ENCODE measurements at places on chromosomes 4 and X.
A peak's percentile ranks its signal among the peaks of the same experiment; 100 is the strongest.

DNA sequence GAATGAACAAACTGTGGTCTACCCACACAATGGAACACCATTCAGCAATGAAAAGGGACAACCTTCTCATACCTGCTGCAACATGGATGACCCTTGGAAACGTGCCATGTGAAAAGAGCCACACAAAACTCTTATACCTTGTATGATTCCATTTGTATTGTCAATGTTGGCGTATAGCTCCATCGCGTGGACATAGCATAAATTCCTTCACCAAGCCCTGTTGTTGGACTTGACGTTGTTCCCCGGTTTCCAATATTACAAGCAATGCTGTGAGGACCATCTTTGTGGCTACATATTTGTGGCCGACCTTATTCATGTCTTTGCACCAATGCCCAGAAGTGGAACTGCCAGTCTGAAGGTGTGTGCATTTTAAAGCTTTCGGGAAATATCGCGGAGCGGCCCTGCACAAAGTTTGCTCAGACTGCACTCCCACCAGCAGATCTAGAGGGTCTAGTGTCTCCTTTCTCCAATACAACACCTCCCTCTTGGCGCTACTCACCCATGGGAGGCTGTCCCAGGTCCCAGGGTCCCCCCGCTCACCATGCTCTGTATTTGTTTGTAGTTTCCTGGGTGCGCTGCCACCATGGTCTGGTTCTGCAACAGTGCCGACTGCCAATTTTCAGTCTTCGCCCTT lies at the start of gene CLDN34:
TSS of gene CLDN34 (plus strand) at position 584 of the 634 bp plus-strand sequence. CDS start at position 584, 0 bp downstream.
- no peak for DNase-seq

- no peak for DNase-seq
Measured at GRCh38 chrX:153771415-153772315, 7.6 kb downstream of the PLXNB3 start.

DNA sequence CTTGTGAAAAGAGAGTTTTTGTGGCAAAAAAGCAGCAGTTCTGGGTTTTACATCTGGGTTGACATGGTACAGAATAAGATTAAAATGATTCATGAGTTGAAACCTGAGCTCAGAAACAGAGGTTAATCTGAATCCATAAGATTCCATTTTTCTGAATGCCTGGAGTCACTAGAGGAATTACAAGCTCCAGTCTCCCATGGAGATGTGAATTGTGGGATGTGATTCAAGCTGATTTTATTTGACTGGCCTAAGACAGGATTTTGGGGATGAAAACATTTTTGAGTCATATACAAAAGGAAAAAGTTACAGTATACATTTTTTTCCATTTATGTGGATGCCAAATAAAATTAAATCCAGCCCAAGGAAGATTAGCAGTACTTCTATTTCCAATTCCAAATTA lies 161.1 kb downstream of the RBM46 start:
- DNase-seq = no peak

DNA sequence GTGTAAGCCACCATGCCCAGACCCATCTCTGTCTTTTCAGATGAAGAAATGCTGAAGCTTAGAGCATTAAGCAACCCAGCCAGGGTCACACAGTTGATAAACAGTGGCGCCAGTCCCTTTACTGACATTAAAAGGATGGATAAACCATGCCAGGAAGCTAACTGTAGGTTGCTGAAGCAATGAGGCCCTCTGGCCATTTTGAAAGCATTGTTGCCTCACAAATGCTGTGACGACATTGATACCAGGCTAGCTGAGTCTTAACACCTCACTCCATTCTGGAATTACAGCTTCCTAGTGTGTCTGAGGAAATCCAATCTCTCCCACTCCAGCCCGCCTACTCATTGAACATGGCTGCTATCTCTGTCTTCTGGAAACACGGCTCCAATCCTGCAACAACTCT lies 89.7 kb downstream of the LNX1 start:
- no peak for DNase-seq

DNA sequence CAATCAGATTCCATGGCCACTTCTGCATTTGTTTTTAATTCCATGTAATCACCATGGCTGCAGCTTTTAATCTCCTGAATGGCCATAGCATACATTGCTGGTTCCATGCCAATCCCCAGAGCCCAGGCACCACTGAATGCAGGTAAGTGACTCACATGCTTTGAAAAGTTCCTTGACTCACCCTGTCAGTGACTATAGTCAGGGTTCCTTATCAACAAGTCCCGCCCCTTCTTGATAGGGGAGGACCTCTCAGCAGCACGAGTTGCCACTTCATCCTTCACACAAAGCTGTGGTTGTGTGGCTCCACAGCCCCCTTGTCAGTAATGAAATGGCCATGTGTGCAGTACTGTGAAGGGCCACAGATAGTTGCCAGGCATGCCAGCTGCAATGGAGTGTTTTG lies 516.6 kb downstream of the PPARGC1A start:
- peak; percentile 12 for DNase-seq

- no peak for DNase-seq
Measured at GRCh38 chr4:6390356-6390755, 82.1 kb downstream of the PPP2R2C start.

DNA sequence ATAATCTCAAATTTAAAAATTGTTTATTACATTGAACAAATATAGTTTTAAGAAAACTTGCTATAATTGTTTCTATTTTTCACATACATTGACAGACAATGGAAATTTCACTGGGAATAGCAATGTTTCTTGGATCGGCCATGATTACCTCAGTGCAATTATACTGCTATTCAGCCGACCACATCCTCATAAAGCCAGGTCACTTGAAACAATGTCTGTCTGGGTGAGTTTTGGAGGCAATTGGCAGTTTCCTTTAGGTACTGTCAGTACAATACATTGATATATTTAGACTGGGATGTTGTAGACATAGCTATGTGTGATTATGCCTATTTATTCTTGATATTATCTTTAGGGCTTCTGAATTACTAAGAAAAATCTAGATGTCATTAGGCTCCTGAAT lies 89.5 kb upstream of the VEGFC start:
- no peak for DNase-seq

- no peak for DNase-seq
Measured at GRCh38 chr4:89296399-89296798, 11.2 kb downstream of the GPRIN3 start.

GRCh38 chr4:11626066-11626465 lies 197.4 kb upstream of the HS3ST1 start:
- DNase-seq = no peak

- DNase-seq = no peak
Measured at GRCh38 chrX:41922431-41923151, 763 bp downstream of the CASK start.

DNA sequence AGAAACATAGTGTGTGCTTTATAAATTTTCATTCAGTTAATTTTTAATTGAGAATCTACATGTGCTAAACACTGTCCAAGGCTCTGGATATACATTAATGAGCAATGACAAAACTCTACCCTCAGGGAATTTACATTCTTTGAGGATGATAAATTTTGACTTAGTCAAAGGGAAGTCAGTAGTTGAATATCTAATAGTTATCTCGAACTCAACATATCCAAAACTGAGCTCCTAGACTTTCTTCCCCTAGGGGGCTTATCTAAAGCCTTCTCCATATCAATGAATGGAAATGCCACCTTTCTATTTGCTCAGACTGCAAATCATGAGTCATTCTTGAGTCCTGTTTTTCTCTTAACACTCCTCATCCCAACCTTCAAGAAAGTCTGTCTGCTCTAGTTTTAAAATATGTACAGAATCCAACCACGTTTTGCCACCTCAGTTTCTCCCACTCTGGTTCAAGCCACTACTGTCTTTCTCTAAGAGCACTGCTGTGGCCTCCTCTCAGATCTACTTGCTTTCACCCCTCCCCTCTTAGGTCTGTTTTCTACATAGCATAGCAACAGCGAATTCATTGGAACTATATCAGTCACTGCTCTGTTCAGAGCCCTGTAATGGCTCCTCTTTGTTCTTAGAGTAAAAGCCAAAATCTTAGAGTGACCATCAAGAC lies 9.5 kb downstream of the PARM1 start:
- no peak for DNase-seq

DNA sequence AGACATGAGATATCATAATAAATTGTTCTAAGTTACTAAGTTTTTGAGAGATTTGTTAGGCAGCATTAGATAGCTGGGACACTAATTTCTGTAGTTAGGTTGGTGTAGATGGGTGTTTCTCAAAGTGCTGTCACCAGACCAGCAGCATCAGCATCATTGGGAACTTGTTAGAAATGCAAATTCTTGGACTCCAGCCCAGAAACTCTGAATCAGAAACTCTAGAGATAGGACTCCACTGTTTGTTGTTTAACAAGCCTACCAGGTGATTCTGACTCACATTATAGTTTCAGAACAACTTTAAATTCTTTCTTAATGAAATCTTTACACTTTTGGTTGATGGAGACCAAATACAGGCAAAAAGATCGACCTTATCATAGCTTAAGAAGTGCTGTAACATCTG lies 173.7 kb downstream of the PABPC4L start:
- peak; percentile 56 for DNase-seq

DNA sequence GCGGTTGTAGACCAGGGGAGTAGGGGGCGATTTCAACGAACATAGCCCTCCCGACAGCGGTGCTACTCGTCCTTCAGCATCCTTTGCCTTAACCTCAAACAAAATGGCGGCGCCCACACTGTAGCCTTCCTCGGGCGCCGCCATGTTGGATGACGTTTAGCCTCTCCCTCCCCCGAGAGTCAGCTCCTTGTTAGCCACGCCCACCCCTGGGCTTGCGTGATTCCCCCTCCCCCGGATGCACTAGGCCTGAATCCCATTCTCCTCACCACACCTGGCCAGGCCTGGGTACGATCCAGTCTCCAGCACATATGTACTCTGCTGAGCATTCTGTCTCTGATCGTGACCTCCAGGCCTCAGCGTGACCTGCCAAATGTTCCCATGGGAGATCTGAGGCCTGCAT lies 49.0 kb upstream of the ZNF157 start:
- peak; percentile 20 for DNase-seq

GRCh38 chrX:19829814-19830213 lies 57.6 kb downstream of the SH3KBP1 start:
- DNase-seq = no peak

- no peak for DNase-seq
Measured at GRCh38 chr4:115360431-115360830, 247.0 kb upstream of the NDST4 start.

All from fibroblast of skin of left quadriceps (primary cell).